ENCODE measurements at places on chromosomes 7 and 10. TPM values are rescaled to one million over a fixed set of nuclear protein-coding genes. Genes with fewer than 3 reads are reported as not detected.

The STAG3 gene
- total RNA-seq, result 2.3 TPM

The CFAP43 gene
- 0.75 TPM for total RNA-seq

The ANKRD61 gene
- total RNA-seq, result not detected

The POLD2 gene
- 60.2 TPM for total RNA-seq

The ASIC3 gene
- 2.6 TPM for total RNA-seq

The EN2 gene
- total RNA-seq, result not detected

The GIMAP2 gene
- total RNA-seq, result 33.0 TPM

The LLCFC1 gene
- total RNA-seq, result not detected

The ITPRID1 gene
- not detected for total RNA-seq

The GBX1 gene
- total RNA-seq, result not detected

The PRSS37 gene
- not detected for total RNA-seq

The FOXK1 gene
- 33.3 TPM for total RNA-seq

The MYPN gene
- total RNA-seq, result not detected

The TNPO3 gene
- total RNA-seq, result 31.1 TPM

The TPST1 gene
- 20.1 TPM for total RNA-seq

The GHRHR gene
- not detected for total RNA-seq

The TMEM213 gene
- 9.6 TPM for total RNA-seq

The ST8SIA6 gene
- 13.9 TPM for total RNA-seq

The PPP1R9A gene
- total RNA-seq, result 30.6 TPM

The CALY gene
- not detected for total RNA-seq

The SPDYE2 gene
- total RNA-seq, result not detected

The MYO1G gene
- total RNA-seq, result 21.0 TPM

The COL26A1 gene
- total RNA-seq, result 0.58 TPM

The SVOPL gene
- 0.81 TPM for total RNA-seq

The C10orf90 gene
- not detected for total RNA-seq

The XPNPEP1 gene
- 45.2 TPM for total RNA-seq

The UCN3 gene
- 1.2 TPM for total RNA-seq

The LRRD1 gene
- not detected for total RNA-seq

The PRRT4 gene
- total RNA-seq, result 0.26 TPM

The HSPA12A gene
- total RNA-seq, result 7.4 TPM

The DRGX gene
- total RNA-seq, result not detected

The GTF2IRD1 gene
- total RNA-seq, result 30.5 TPM

The MNX1 gene
- 0.93 TPM for total RNA-seq

The KCNH2 gene
- total RNA-seq, result 3.6 TPM

The PSD gene
- 3.5 TPM for total RNA-seq

The TSPAN13 gene
- total RNA-seq, result 185 TPM

The MUC3A gene
- total RNA-seq, result 2.7 TPM

The SOSTDC1 gene
- 3.7 TPM for total RNA-seq

The MOGAT3 gene
- not detected for total RNA-seq

The ALKBH4 gene
- total RNA-seq, result 7.4 TPM

The UPK3B gene
- 25.2 TPM for total RNA-seq

The CYP3A4 gene
- not detected for total RNA-seq

The SPDYE9 gene
- total RNA-seq, result not detected

The SLC18A3 gene
- total RNA-seq, result not detected

The ORC5 gene
- 13.6 TPM for total RNA-seq

The NPC1L1 gene
- 0.17 TPM for total RNA-seq

The AS3MT gene
- total RNA-seq, result 2.5 TPM

The PROSER2 gene
- total RNA-seq, result 33.3 TPM

The OR2A5 gene
- total RNA-seq, result not detected

The TMEM273 gene
- 63.1 TPM for total RNA-seq

The SLC25A40 gene
- total RNA-seq, result 32.2 TPM

The NRCAM gene
- total RNA-seq, result 2.0 TPM

The CYP3A7 gene
- total RNA-seq, result 1.6 TPM

The FEZF1 gene
- not detected for total RNA-seq

The ACBD7 gene
- not detected for total RNA-seq
